ENCODE measurements at places on chromosomes 3 and 15. TPM values are rescaled to one million over a fixed set of nuclear protein-coding genes. Genes with fewer than 3 reads are reported as not detected.

The TUSC7 gene
- total RNA-seq, result not detected

The KNG1 gene
- total RNA-seq, result not detected

The ADAMTS9 gene
- 0.31 TPM for total RNA-seq

The LTK gene
- 0.14 TPM for total RNA-seq

The NSUN3 gene
- 8.7 TPM for total RNA-seq

DNA sequence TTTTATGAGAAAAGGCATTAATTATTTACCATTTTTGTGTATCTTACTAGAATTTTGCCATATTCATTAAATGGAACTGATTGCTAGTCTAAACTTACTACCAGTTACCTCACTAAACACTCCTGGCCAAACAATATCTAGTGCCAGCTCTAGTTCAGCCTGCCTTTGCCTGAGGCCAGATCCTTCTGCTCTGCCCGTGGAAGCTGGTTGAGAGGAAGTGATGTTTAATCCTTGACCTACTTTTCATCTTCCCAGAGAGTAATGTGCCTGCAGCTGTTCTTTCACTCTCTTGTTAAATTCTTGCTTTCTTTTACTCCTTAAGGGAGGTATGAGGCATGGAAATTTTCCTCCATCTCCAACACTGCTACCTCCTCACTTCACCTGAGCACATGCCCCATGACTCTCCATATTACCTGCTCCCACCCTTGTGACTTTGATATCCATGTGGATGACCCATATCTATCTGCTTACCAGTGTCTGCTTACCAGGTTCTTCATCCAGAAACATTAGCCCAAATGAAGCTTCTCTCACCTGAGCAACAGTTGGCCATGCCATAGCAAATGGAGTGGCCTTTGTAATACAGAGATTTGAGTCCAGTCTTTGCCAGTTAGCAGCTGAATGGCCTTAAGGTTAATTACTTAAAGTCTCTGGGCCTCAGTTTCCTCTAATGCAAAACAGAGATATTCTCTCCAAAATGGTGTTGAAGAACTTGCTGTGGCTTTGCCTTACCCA, 53.4 kb downstream of the UBE2E1 start:
- DNase-seq, result no peak

DNA sequence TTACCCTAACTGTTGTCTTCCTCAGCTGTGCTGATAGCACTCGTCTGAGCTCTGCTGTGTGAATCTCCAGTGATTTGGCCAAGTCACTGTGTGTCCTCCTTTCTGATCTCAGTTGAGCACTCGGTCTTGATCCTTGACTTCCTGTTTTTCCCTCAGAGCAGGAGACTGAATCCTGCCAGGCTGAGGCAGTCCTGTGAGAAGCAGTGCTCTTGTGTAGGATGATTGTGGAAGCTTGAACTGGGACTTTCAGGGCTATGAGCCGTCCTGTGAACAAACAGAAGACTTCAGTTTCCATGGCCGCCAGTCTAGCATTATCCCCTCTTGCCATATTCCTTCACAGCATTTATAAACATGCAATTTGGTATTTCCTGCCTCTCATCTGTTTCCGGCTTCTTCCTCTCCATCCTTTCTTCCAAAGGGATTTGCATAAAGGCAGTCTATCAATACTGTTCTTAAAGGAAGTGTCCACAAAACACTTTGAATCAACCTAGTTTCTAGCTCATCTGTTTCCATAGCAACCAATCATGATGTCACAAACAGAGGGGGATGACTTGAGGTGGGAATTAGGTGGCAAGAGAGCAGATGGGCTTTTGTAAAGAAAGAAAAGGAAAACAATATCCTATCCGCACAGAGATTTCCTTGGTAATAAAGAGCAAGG, 237.2 kb downstream of the AGBL1 start:
- DNase-seq, result peak; percentile 18

DNA sequence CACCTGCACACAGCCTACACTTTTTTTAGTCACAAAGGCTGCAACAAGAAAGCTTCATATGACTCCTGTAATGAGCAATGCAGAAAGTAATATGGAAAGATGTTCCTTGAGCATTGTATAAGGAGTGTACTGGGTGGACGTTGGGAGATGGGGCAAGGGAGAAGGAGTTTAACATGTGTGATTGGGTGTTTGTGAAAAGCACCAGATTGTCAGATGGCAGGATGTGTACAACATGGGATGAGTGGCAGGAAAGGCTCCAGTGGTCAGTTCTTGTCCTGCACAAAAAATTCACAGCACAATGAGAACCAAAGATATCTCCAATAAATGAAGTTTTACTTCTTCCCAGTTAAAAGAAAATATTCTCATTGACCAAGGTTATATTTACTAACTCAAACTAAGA, 255.1 kb downstream of the EPHA3 start:
- DNase-seq, result no peak
